ENCODE measurements at places on chromosomes 2 and 18.

DNA sequence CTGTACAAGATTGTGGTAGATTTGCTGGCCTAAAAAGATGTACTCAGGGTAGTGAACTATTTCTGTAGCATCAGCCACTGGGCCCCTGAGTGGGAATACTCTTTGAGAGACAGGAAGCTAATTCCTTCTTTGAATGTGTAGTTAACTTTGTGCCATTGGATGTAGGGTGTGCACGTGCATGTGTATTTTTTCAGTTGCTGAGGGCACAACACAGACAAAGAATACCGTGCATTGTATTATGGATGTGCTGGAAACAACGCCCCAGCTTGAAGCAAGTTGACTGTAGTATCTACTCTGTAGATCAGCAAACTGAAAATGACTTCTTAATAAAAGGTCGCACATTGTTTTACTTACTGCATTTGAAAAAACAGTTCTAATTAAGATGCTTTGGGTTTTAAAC is 14.1 kb downstream of the CRIM1 start:
- no peak for DNase-seq

DNA sequence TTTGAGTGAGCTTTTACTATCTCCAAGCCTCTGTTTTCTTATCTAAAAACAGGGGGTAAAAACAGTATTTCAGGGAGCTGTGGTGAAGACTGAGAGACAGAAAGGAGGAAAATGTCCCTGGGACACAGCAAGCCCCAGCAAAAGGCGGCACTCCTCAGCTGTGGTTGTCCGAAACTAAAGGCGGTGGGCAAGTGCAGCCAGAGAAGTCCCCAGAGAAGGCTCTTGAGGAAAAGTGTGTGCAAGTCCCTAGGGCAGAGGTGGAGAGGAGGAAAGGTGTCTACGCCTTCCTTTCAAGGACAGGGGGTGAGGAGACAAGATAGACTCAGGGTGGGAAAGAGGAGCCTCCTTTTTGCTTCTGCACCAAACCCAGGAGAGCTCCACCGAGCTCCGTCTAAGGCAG is 45.5 kb downstream of the CYP27C1 start:
- DNase-seq: no peak

- DNase-seq: no peak
These were observed 21.3 kb downstream of the TMEM131 start for GRCh38 chr2:97974471-97974870.

- no peak for DNase-seq
These were observed 141.3 kb downstream of the SEPTIN10 start for GRCh38 chr2:109472331-109472959.

GRCh38 chr18:5285326-5285725 is 10.2 kb downstream of the ZBTB14 start:
- DNase-seq: no peak

- no peak for DNase-seq
These were observed 25.6 kb upstream of the CASP8 start for GRCh38 chr2:201234663-201235135.

DNA sequence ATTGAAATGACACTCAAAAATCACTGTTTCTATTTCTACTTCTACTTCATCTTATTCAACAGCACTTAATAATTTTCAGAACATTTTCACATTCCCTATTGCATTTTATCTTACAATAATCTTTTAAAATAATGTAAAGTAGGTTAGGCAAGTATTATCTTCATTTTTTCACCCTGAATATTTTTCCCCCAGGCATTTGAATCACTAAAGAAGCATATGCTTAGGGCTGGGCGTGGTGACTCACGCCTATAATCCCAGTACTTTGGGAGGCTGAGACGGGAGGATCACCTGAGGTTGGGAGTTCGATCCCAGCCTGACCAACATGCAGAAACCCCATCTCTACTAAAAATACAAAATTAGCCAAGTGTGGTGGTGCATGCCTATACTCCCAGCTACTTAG is 6.7 kb downstream of the WDCP start:
- DNase-seq: no peak

GRCh38 chr2:3189961-3190360 is 187.7 kb downstream of the EIPR1 start:
- no peak for DNase-seq

GRCh38 chr2:216996279-216996845 is 136.5 kb upstream of the TNP1 start:
- DNase-seq: no peak

DNA sequence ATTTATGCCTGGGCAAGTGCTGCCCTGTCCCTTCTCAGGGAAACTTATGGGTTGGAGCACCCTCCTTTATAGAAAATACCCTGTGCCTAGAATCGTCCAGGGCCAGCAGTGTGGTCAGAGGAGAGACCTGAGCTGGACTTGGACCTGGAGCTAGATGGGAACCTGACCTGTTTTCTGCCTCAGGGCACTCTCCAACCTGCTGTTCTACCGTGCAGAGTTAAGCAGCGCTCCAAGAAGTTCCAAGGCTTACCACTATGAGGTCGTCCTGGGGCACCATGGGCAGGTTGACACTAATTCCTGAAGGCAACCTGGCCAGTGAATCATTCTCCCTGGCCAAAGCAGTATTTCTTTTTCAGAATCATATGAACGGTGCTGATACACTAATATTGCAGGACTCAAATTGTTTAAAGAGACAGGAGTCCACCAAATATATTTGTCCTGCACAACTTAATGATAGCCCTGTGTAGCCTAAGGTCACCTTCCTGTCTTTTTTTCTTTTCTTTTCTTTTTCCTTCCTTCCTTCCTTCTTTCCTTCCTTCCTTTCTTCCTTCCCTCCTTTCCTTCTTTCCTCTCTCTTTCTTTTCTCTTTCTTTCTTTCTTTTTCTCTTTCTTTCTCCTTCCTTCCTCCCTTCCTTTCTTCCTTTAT is 455.4 kb upstream of the HNMT start:
- no peak for DNase-seq

DNA sequence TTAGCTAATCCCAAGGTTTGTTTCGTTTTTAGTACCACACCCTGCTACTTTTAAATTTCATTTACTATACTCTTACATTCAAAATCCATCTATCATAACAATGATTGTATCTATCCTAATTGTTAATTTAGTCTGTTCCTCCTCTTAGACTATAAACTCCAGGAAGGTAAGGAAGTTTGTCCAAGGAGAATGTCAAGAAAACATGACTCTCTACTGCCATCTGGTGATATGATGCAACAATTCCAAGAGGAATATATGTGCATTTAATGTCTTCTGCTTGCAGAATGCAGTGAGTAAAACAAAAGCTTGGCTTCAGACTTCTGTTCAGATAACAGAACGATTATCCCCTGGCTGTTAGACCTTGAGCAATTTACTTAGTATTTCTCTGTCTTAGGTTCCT is 1267.1 kb downstream of the LRP1B start:
- DNase-seq: no peak

- no peak for DNase-seq
These were observed 2.6 kb upstream of the GPR35 start for GRCh38 chr2:240622531-240623235.

GRCh38 chr2:209512971-209513370 is 89.1 kb downstream of the MAP2 start:
- no peak for DNase-seq

DNA sequence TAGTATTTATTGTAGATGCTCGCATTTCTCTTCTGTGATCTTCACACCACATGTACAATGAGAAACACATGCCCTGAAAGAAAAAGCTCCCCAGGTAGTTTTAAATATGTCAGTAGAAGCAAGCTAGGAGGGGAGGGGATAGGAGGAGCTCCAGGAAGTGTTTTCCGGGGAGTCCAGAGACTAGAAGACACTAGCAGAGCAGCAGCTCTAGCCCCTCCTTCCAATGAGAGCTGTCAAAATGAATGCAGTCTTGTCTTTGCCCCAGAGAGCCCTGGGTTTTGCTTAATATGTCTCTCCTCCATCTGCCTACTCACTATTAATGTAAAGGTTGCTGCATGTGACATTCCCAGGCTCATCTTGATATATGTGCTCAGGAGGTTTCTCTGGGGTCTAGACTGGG is 462.6 kb upstream of the SOX11 start:
- DNase-seq: no peak

DNA sequence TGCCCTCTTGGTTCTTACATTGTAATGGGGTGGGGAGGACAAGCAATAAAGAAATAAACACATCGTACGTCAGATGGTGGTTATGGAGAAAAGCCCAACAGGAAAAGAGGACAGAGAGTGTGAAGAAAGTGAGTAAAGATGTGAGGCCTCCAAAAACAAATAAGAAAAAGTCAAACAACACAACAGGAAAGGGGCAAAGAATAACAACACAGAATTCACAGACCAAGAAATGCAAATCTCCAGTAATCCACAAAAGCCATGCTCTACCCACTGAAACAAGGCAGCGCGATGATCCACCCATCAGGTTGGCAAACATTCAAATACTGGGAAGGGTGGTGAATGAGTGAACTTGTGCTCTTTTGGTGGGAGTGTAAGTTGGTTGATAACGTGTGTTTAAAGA is 16.7 kb upstream of the DUSP2 start:
- no peak for DNase-seq

DNA sequence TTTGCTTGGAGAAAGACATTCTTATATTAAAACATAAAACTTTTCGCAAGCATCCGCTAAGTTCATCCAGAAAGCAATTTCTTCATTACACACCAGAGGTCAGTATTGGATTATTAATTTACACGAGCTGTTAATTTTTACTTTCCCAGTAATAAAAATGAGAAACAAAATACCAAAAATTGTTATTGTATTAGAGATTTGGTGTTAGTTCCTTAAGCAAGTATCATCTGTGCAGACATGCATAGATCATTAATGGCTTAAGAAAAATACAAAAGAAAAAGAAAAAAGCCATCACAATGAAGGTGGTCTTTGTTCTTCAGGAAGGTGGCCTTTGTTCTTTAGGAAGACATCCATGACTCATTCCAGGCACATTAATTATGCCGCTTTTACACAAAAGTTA is 53.6 kb upstream of the HNMT start:
- no peak for DNase-seq

GRCh38 chr2:85772019-85772745 is 18.4 kb downstream of the ATOH8 start:
- DNase-seq: no peak

GRCh38 chr2:169001116-169001815 is 29.9 kb downstream of the ABCB11 start:
- no peak for DNase-seq

GRCh38 chr2:108377401-108377800 is 353 bp upstream of the SULT1C4 start:
- no peak for DNase-seq

DNA sequence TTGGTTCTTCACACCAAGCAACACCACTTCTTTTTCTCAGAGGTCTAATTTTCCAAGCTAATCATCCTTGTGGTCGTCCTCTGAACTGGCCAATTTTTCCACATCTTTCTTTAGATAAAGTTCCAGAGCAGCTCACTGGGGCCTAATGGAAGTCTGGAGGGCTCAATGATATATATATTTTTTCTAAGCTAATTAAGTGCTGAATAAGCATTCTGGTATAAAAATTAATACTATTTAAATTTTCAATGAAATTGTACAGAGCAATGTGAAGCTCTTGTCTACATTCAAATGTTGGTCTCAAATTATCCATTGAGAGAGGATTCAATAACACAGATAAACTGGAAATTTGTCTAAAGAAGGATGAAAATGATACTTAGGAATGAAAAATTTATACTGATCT is 866.6 kb downstream of the ERBB4 start:
- no peak for DNase-seq

GRCh38 chr18:49170145-49170544 is 219.4 kb upstream of the SMAD7 start:
- DNase-seq: no peak

DNA sequence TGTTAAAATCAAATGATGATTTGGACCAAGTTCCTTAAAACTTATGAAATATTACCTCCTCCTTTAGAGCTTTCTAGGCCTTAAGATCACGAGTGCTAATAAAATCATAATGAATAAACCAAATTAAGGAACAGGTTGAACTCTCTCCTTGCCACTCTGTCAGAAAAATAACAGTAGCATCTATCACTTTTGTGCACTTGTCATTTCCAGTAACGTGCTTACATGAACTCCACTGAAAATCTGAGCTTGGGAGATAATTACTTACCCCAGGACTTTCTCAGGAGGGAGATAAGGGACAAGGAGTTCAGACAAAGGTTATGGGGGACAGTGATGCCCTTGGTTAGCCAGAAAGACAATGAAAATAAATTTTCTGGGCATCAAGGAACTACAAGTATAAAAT is 36.0 kb downstream of the EPB41L3 start:
- no peak for DNase-seq

DNA sequence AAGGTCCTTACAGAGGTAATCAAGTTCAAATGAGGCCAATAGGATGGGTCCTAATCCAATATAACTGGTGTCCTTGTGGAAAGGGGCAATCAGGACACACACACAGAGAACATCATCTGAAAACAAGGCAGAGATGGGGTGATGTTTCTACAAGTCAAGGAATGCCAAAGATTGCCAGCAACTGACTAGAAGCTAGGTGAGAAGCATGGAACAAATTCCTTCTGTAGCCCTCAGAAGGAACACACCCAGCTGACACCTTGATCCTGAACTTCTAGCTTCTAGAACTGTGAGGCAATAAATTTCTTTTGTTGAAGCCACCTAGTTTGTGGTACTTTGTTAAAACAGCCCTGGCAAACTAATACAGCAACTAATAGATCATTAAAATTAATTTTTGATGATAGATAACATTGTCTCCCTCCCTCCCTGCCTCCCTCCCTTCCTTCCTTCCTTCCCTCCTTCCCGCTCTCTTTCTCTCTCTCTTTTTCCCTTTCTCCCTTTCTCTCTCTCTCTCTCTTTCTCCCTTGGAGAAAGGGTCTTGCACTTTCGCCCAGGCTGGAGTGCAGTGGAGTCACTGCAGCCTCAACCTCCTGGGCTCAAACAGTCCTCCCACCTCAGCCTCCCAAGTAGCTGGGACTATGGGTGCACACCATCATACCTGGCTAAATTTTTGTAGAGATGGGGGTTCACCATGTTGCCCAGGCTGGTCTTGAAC is 10.3 kb upstream of the CD8A start:
- DNase-seq: no peak

- DNase-seq: no peak
These were observed 8.2 kb downstream of the STK36 start for GRCh38 chr2:218680061-218680460.

DNA sequence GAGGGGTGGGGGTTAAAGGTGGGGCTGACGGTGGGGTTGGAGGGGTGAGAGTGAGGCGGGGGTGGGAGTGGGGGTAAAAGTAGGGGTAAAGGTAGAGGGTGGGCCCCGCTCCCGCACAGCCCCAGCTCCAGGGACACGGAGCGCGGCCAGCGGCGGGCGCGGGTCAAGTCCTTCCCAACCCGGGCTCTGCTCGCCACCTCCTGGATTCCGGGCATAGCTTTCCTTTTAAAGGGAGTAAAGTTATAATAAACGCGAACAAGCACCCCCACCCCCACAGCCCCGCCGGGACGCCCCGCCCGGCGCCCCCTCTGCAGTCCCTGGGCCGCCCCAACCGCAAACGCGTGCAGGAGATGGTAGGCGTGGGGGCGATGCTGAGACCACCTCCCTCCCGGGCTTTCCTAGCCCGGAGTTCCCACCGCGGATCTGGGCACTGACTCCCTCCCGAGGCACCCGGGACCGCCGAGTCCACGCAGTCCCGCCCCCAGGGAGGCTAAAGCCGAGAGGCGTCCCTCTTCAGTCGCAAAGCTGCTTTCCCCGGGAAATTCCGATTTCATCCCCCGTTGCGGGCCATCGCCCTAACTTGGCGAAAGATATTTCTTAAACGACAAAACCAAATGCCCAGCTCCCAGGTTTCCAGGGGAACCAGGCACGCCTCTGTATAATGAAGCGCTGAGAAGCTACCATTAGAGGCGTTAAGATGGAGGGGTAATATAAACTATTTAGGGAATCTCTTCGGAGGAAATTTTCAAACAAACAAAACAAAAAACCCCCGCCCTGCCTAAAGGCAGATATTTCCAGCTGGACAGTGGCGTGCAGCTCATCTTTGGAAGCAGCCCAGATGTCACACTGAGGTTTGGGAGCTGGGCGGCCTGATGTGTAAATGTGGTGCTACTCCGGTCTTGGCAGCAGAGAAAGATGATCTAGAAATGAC is at the start of gene LIMS2:
Gene LIMS2 (minus strand): TSS at position 200 of the 931 bp plus-strand sequence. CDS start 506 bp downstream, outside the sequence.
- DNase-seq: no peak
